Kidney (tissue), 22 donors: ENCODE measurements at places on chromosomes 11 and 22. TPM values are rescaled to one million over a fixed set of nuclear protein-coding genes. Genes with fewer than 3 reads are reported as not detected.

DNA sequence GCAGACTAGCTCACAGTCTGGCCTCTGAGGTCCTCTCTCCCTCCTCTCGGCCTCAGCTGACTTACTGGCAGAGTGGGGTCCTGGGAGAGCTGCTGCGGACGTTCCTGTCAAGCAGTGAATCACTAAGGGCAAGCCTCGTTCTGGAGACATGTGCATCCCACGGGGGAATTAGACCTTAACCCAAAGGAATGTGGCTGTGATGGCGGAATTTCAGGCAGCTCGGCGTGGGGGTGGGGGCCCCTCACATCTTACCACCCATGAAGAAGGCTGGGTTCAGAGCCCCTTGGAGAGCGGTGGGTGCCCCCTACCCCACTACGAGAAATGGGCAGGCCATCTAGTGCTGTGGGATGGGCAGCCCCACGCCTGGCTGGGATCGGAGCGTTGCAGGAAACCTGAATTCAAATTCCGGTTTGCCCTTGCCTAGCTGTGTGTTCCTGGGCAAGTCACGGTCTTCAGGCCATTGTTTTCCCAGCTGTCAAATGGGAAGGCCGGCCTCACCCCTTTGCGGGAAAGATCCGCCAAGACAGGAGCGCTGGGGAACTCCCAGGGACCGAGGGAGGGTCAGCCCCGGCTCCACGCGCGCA, 554 bp downstream of the LRRC32 start:
- peak; percentile 85 for DNase-seq

- no peak for DNase-seq
Observed at GRCh38 chr11:93348930-93349329, 18.4 kb downstream of the DEUP1 start.

DNA sequence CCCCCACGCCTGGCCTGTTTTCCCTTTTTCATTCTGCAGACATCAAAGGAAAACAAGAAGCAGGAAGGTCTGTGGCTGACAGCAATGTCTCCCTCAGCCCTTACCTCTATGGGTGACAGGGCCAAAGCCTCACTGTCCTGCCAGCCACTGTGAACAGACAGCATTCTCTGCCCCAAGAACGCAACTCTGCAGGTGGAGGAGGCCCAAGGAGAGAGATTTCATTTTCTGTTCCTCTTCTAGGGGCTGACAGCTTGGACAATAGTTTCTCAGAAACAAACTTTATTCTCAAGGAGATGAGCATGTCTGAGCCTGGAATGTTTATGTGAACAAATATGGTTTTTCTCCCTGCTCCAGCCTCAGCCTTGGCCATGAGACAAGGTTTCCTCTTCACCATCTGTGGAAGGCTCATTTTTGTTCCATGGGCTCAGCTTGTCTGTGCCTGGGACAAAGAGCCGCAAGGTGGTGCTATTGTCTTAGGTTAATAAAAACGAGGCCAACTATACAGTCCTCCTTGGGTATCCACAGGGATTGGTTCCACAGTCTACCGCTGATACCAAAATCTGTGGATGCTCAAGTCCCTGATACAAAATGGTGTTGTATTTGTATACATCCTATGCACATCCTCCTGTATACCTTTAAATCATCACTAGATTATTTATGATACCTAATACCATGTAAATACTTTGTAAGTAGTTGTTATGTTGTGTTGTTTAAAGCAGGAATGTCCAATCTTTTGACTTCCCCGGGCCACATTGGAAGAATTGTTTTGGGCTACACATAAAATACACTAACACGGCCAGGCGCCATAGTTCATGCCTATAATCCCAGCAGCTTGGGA, 5.8 kb downstream of the PIWIL3 start:
- peak; percentile 75 for DNase-seq

- DNase-seq = no peak
Observed at GRCh38 chr11:106695506-106695905, 322.8 kb downstream of the GUCY1A2 start.

GRCh38 chr11:26712497-26712896, 9.4 kb downstream of the SLC5A12 start:
- DNase-seq = no peak

DNA sequence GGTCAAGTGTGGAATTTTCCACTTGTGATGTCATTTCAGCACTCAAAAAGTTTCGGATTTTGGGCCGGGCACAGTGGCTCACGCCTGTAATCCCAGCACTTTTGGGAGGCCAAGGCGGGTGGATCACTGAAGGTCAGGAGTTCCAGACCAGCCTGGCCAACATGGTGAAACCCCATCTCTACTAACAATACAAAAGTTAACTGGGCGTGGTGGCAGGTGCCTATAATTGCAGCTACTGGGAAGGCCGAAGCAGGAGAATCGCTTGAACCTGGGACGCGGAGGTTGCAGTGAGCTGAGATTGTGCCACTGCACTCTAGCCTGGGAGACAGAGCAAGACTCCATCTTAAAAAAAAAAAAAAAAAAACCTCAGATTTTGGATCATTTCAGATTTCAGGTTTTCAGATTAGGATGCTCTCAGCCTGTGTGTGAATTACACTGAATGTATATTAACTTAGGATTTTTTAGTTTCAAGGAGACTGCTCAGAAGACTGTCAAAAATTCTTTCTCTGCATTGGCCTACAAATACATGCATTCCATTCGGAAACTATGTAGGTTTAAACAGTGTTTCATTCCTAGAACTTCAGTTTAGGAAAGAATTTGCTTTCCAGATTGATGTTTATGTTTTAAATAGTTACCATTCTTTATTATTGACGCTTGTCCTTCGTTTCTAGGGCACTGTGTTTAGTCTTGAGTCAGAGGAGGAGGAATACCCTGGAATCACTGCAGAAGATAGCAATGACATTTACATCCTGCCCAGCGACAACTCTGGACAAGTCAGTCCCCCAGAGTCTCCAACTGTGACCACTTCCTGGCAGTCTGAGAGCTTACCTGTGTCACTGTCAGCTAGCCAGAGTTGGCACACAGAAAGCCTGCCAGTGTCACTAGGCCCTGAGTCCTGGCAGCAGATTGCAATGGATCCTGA, 48.0 kb downstream of the BID start:
- DNase-seq = no peak

DNA sequence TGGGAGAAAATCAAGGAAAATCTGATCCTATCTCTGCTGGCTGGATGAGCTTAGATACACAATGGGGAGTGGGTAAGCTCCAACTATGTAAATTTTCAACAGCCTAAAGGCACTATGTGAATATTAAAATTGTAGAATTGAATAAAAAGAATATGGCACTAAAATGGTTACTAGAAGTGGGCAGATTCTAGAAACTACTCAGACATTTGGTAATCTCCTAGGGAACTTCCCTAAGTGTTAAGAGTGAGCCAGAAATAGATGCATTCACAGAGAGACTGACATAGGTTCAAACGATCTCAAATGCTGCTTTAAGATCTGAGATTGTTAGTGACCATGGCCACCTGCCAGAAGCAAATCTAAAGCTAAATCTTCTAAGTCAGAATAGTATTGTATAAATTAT, 4.3 kb upstream of the OR52E1 start:
- no peak for DNase-seq

DNA sequence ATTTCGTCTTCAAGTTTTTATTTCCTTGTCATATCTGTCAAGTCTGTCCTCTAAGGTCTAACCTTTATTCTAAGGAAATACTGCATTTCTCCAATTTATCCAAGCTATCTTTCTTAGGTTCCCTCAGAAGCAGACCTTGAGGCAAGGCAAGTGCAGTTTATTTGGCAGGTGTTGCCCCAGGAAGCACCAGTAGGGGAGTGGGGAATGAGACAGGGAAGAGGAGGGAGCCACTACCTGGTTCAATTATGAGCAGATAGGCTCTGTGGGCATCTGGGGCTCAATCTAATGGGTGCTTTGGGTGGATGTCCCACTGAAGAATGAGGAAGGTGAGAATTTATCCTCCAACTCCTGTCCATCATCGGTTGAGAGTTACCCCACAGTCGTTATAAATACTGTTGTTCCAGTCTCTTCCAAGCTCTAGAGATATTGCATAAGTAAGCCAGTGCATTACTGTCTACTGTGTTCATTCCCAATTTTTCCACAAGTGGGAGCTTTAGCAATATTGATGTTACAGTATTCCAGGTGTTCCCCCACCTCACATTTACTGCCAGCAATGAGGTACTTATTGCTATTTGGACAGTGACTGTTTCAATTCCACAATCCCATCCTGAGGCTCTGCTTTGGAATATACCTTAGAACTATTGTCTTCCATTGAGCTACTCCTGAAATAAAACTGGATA, 154.9 kb upstream of the CEP126 start:
- no peak for DNase-seq

- no peak for DNase-seq
Observed at GRCh38 chr22:44338177-44338810, 25.5 kb upstream of the SHISAL1 start.

DNA sequence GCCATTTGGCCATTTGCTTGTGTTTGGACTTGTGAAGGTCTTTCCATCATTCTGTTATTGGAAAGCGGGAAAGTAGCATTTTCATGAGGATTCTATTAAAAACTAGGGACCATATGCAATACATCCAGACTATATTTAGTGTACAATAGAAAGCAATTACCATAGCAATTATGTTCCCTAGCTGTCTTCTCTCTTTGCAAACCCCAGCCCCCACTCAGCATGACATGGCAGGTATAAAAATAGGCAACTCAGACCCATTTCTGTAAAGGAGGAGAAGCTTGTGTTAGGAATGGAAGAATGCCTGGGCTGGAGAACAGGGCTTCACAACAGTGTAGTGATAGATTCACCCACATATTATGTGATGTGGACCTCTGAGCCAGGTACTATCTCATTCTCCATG, 12.4 kb downstream of the OR51B6 start:
- DNase-seq = no peak

- peak; percentile 24 for DNase-seq
Observed at GRCh38 chr22:46062971-46063631, 86.1 kb upstream of the WNT7B start.

DNA sequence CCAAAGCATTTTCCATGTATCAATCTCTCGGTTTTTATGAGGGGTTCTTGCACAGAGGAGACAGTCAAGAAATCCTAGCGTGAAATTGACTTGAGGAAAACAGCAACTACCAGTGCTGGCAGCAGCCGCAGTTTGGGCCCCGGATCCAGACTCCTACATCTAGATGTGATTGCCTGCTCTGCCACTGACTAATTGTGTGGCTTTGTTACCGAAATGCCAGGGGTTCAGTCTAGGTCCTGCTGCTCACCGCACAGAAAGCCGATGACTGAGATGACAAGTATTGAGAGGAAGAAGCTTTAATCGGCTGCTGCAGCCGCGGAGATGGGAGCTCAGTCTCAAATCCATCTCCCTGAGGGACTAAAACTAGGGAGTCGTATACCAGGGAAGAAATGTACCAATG, 8.2 kb upstream of the GLB1L3 start:
- DNase-seq = no peak

- no peak for DNase-seq
Observed at GRCh38 chr22:40116496-40117200, 61.1 kb upstream of the TNRC6B start.

DNA sequence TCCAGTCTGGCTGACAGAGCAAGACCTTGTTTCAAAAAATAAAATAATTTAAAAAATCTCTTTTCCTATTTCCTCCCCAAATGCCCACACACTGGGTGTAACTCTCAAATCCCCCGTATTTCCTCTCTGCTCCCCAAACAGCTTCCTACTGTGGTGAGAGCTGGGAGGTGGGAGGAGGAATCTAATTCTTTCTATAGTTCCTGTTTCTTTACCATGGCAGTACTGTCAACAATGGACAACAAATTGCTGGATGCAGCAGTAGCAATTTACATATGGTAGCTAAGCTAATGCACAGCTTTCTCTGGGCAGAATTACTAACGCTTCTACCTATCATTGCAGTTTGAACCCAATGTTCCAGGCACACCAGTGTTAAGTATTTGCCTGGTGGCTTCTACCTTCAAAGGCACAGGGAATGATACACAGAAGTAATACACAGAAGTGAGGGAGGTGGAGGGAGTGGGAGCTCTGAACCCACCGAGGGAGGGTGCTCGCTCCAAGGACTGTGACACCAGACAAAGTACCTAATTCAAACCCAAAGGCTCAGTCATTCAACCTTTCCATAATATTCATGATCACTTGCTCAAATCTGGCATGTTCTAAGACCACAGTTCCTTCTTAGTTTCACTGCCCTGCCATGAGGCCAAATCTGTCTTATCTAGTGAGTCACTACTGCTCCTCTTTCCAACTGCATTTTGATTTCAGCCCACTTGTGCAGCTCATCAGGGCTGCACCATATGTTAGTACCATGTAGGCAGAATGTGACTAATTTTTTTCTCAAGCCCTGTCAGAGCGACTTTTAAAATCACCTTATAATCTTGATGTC, 37.9 kb downstream of the CELF1 start:
- DNase-seq = peak; percentile 22

- no peak for DNase-seq
Observed at GRCh38 chr22:48055185-48055584, 1292.7 kb downstream of the TBC1D22A start.

DNA sequence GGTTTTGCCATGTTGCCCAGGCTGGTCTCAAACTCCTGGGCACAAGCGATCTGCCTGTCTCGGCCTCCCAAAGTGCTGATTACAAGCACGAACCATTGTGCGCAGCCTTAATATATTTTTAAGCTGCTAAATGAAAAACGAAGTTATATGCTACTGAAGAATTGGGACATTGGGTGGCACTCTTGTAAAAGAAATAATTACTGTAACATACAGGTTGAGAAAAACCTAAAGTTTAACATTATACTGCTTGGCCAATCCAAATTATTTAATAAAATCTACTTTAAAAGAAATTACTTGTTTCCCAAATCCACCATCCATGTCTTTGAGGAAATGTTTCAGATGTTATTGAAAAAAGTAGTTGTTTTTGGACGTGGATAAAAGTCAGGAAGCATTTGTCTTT, 37.9 kb upstream of the ARHGAP32 start:
- DNase-seq = peak; percentile 20

- no peak for DNase-seq
Observed at GRCh38 chr22:40512426-40513136, 123.9 kb downstream of the MRTFA start.

DNA sequence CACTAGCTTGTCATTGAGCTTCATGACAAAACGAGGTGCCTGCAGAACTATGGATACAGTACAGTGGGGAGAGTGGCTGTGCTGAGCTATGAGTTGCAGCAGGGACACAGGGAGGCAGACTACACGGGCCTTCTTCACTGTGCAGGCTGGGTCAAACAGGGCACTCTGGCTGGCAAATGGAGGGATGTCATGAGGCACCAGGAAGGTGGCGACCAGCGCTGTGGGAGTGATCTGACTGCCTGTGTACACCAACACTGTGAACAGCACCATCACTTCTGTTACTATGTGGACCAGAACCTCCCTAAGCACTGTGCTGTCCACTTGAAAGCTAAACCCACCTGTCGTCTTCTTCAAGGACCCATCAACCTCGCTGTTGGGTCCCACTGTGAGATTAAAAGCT, 3.1 kb downstream of the PKDREJ start:
- DNase-seq = no peak

Gene ART1
- polyA plus RNA-seq = not detected

Gene SCN4B
- polyA plus RNA-seq = 1.4 TPM

Gene LRRC32
- polyA plus RNA-seq = 105 TPM

Gene ARHGAP32
- 2.1 TPM for polyA plus RNA-seq

Gene CLTCL1
- 4.0 TPM for polyA plus RNA-seq
